CD4-positive, alpha-beta T cell treated with Interleukin-4 for 4 hours (primary cell): ENCODE measurements at places on chromosomes 7 and 10.

DNA sequence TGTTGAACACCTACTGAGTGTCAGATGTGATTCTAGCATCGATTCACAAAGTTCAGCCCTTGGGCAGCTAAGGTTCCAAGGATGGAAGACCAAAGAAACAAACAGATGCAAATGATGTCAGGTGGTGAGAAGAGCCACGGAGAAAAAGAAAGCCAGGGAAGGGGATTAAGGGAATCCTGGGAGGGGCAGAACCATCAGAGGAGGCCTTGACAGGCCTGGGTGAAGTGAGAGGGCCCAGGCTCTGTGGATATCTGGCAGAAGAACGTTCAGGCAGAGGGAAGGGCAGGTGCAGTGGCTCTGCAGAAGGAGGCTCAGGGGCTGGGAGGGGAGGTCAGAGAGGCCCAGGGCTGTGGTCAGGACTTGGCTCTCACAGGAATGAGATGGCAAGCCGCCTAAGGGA lies 90.4 kb downstream of the C10orf105 start:
- DNase-seq = no peak

DNA sequence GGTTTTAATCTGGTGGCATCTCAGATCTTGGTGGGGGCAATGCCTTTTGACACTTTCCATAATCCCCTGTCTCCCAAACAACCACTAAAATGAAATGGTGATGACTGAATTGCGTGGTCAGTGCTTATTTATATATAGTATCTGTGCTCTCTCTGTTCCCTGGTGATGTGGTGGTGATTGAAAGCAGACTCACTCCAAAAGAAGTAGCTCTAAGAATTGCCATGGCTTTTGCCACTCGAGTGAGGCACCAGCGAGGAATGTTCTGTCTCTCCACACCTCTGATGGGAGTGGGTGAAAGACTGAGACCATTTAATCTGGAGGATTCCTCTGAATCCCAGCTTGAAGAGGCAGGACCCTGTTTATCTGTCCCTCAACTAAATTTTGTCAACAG lies 2.8 kb downstream of the DUSP5 start:
- no peak for DNase-seq

DNA sequence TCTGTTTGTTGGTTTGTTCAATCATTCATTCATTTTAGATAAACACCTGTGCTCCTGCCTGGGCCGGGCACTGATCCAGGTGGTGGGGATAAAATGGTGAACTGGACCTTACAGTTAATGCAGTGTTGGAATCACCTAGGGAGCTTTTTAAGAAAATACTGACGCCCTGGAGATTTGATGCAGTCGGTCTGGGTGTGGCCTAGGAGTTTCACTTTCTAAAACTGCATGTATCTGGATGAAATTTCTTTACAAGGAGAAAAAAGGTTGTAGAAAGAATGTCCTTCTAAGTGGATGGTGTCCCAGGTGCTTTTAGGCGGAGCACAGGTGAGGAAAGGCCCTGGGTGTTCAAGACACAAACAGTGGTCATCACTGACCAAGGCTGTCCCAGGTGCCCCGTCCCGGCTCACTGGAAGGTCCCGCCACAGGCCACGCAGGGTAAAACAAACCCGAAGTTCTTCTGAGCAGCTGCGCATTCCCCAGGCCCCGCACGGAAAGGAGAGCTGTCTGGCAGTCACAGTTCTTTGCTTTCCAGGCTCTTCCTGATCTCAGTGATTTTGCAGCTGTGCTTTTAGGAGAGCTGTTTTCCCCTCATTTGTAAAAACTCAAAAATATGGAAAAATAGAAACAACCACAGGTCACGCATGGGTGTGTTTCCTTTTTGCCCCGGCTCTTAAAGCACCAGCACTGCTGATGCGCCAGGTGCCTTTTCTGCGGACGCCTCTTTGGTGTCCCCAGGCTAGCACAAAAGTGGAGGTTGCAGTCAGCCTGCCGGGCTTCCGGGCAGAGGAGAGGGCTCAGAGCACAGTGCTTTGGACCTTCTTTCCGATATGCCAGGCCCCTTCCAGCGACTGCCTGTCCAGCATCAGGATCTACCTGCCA lies 161.9 kb downstream of the GRK5 start:
- no peak for DNase-seq

GRCh38 chr7:26704786-26705185 lies 159.6 kb downstream of the SKAP2 start:
- DNase-seq = no peak

DNA sequence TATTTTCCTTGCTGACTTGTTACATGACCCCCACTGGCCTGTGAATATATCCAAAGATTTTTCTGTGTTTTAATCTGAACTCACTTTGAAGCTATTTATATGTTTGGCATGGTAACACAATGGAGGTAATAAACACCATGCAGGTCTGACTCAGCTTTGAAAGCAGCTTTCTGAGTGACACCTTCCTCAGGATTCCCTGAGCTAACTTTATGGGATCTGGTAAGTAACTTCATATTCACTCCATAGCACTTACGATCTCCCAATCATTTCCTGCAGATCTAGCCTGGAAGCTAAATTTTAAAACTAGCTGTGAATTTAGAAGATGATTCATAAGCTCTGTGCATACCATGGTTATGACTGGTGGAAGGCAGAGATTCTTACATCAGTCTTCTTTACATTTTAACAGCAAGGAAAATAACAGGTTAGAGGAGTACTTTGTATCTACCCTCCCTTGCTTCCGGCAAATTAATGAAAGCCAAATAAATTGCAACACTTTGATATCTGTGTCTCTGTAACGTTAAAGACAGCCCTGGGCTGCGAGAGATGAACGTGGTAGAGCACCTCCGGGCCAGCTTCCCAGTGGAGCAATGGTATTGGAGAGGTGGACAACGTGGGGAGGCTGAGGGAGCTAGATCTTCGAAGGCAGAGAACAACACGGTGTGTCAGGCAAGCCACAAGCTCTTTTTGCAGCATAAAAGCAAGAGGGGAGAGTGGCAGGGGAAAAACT lies 170.2 kb upstream of the KLF14 start:
- DNase-seq = no peak

GRCh38 chr7:121544726-121545125 lies 148.6 kb upstream of the FAM3C start:
- peak; percentile 44 for DNase-seq

- no peak for DNase-seq
These were observed 233.0 kb downstream of the WDR11 start for GRCh38 chr10:121084016-121084674.

GRCh38 chr7:108735814-108736213 lies 166.1 kb downstream of the DNAJB9 start:
- no peak for DNase-seq

DNA sequence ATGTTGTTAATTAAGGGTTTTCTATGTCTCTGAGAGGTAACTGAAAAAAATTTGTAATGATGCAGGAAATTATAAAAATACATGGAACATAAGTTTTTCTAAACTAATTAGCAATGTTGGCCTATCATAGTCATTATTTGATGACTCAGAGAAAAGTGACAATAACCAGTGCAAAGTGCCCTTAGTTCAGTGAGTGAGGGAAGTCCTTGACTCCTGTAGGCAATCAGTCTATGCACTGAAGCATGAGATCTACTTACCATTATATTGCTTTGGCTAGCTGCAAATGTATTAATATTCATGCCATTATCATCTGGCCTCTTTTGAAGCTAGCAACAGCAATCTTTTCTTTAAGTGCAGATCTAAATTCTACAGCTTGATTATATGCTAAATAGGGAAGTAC lies 40.6 kb downstream of the CCDC172 start:
- DNase-seq = no peak

- DNase-seq = peak; percentile 41
These were observed 197.0 kb upstream of the PRSS58 start for GRCh38 chr7:142454862-142455261.

- no peak for DNase-seq
These were observed 243.7 kb upstream of the SP8 start for GRCh38 chr7:21030237-21030871.

- DNase-seq = no peak
These were observed 55.5 kb upstream of the ODAD2 start for GRCh38 chr10:28054228-28054860.

DNA sequence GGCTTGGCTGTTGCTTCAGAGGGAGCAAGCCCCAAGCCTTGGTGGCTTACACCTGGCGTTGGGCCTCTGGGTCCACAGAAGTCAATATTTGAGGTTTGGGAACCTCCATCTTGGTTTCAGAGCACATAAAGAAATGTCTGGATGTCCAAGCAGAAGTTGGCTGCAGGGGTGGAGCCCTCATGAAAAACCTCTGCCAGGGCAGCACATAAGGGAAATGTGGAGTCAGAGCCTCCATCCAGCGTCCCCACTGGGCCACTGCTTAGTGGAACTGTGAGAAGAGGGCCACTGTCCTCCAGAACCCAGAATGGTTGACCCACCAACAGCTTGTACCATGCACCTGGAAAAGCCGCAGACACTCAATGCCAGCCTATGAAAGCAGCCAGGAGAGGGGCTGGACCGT lies 573.5 kb upstream of the ZWINT start:
- DNase-seq = no peak

DNA sequence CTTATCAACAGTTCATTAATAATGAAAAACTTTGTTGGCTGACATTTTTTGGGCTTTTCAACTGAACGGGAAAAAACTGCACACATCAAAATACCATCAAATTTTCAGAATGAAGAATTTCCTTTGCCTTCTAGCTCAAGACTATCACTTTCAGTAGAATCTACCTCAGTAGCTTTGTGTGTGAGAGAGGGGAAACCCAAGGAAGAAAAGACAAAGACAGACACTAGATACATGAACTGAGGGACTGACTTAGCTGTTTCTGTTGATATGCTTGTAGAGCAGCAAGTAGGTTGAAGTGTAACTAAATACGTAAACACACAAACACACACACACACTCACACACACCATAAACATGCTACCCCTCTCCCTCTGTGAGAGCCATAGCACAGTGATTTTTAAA lies 257.1 kb downstream of the CDK14 start:
- no peak for DNase-seq

GRCh38 chr10:87706731-87707130 lies 47.1 kb downstream of the PAPSS2 start:
- DNase-seq = no peak

GRCh38 chr7:155209478-155210319 lies 88.0 kb upstream of the INSIG1 start:
- DNase-seq = no peak

DNA sequence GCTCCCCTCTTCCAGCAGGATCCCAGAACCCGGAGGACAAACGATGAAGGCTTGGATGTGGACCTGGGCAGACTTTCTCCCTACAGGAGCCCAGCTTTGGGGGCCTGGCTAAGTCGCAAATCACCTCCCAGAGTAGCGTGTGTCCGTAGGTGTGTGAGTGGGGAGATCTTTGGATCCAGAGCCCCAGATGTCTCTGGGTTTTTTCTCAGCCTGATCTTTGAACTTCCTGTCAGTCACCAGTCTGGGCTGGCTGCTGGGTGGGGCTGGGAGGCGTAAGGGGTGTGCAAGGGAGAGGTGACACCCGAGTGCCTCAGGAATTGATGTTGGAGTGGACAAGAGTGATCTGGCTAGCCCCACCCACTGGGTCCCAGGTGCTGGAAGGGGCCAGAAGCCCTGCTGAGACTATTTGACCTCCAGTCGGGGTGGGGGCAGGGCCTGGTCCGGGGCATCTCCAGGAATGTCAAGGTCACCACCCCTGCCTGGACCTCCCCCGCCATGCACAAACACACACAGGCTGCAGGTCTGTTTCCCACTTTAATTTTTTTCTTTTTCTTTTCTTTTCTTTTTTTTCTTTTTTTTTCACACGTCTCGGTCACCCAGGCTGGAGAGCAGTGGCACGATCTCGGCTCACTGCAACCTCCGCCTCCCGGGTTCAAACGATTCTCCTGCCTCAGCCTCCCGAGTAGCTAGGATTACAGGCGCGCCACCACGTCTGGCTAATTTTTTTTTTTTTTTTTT lies at the start of gene MOGAT3:
MOGAT3 (minus strand) TSS at position 175 of the 738 bp plus-strand sequence. CDS start 182 bp downstream, outside the sequence.
- DNase-seq = no peak

- no peak for DNase-seq
These were observed 35.9 kb downstream of the TSPAN15 start for GRCh38 chr10:69486922-69487730.

- no peak for DNase-seq
These were observed 28.8 kb upstream of the BNIP3 start for GRCh38 chr10:132010483-132010882.

DNA sequence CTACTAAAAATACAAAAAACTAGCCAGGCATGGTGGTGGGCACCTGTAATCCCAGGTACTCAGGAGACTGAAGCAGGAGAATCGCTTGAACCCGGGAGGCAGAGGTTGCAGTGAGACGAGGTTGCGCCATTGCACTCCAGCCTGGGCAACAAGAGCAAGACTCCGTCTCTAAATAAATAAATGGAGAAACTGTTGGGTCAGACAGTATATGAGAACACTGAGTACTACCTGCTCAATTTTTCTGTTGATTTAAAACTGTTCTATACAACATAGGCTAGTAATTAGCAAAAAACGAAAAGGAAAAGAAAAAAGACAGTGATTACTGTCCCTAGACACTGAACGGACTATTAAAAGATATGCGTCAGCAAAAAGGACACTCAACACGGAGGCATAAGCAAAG lies 26.7 kb downstream of the GFRA1 start:
- no peak for DNase-seq

DNA sequence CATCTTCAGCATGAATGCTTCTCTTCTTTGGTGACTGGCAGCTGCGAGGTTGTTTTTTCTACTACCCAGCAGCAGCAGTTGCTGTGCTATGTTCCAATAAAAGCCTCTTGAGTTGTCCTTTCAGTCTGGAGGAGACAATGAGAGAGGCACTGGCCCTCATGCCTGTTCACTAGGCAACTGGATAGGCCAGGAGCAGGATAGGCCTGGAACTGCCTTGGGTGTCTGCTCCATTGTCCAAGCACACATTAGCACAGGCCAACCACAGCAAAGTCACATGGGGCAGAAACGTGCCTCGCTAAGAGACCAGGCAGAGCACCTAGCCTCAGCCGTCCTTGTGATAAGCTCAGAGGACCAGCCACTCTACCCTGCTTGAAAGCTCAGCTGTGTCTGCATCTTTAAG lies 76.9 kb upstream of the PDCD4 start:
- no peak for DNase-seq

DNA sequence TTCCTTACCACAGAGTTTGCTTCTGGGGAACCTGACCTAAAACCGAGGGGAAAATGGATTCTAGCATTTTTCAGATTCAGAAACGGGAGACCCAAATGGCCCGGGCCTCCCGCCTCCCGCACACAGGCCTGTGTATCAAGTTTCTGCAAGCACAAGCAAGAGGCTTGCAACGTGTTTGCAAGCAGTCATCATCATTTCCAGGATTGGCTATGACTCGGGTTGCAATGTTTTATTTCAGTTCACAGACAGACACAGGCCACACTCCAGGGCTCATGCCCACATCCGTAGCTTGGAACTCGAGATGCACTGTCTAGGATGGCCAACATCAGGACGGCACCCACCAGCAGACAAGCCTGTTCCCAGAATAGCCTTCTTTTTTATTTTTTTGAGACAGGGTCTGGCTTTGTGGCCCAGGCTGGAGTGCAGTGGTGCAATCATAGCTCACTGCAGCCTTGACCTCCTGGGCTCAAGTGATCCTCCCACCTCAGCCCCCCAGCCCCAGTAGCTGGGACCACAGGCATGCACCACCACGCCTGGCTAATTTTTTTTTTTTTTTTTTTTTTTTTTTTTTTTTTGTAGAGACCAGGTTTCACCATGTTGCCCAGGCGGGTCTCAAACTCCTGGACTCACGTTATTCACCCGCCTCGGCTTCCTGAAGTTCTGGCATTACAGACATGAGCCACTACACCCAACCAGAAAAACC lies 68.1 kb upstream of the FOXK1 start:
- DNase-seq = no peak
